ENCODE measurements at places on chromosomes 7 and 10. TPM values are rescaled to one million over a fixed set of nuclear protein-coding genes. Genes with fewer than 3 reads are reported as not detected.

Gene SH3PXD2A
- total RNA-seq = 10.2 TPM

DNA sequence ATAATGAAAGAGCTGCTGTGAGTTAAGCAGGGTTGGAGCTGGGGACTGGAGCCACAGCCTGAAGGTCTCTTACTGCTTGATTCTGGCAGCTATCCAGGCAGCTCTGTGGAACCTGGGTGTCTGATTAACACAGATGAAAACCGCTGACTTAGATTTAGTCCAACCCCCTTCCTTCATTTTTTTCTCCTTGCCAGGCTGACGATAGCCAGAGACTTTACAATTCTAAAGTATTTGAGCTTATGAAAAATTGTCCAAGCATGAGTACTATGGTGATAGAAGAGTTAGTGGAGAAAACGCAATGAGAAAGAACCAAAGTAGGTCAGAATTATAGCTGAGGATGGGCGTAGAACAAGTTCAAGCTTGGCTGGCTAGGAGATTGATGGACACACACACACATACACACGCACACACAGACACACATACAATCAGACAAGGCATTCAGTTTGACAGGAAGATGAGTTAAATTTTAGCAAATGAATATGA lies 13.5 kb upstream of the GPR85 start:
- H3K4me3 ChIP-seq = no peak overlapping the region
- H3K27ac ChIP-seq = no peak overlapping the region
- H3K36me3 ChIP-seq = no peaks in the 10 kb centered on the region
- DNase-seq = no peak
- H3K4me1 ChIP-seq = no peaks in the 10 kb centered on the region

DNA sequence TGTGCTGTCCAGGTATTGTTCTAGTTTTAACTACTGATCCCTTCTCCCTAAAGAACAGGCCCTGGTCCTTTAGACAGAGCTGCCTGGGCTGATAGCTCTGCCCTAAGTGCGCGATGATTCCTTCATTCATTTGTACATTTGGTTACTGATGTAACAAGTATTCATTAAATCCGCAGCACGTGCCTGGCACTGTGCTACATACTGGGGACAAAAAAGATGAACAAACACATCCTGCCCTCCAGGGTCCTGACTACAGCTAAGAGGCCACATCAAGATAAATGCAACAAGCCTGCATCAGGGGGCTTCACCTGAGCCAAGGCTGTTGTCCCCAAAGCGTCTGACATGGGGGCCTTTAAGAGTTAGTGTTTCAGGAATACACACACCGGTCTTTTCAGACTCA lies 99.0 kb upstream of the PODXL start:
- no peaks in the 10 kb centered on the region for H3K36me3 ChIP-seq
- no peak overlapping the region for H3K4me3 ChIP-seq
- no peaks in the 10 kb centered on the region for H3K4me1 ChIP-seq
- no peak for DNase-seq
- peaks cover 6% of the 10 kb centered on the region for H3K27me3 ChIP-seq
- no peak overlapping the region for H3K27ac ChIP-seq

Gene C10orf62
- total RNA-seq = not detected

- H3K36me3 ChIP-seq = no peaks in the 10 kb centered on the region
- no peak overlapping the region for H3K27ac ChIP-seq
These were observed 78.5 kb upstream of the LANCL2 start for GRCh38 chr7:55286666-55287065.

DNA sequence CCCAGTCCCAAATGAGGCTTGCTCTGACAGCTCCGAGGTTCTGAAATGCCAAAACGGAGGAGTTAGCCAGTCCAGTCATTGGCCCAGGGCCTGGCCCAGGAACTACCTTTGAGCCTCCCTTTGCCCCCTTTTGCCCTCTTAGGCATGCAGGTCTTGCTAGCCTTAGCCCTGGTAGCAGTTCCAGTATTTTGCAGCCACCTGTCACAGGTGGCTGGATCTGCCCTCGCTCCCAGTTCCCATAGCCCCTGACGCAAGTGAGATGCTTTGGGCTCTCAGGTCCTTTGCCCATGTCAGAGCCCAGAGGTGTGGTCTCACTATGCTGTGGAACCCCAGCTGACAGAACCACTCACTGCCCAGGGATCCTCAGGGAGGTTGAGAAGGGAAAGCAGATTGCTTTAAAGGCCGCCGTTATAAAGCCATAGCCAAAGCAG lies 42.0 kb downstream of the GPRIN2 start:
- no peak overlapping the region for H3K27ac ChIP-seq
- H3K27me3 ChIP-seq = peaks cover 3% of the 10 kb centered on the region
- H3K4me3 ChIP-seq = no peak overlapping the region
- no peaks in the 10 kb centered on the region for H3K4me1 ChIP-seq
- DNase-seq = no peak

DNA sequence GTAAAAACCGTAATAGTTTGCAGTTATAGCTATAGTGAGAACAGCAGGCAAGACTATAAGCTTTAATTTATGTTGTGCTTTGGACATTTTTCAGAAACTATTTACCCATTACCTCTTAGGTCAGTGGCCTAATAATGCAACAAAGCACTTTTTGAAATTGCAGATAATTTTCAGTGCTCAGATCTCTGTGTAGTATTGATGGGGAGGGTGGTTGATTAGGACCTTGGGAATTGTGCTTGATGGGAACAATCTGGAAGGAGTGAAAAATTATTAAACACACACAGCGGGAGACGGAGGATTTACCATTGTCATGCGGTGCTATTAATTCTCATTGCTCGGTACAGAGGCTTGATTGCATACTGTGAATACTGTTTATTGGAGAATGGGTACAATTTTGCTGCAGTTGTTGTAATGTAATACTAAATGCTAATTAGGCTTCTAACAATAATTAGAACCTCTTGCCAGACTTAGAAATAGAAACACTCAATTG lies 304.8 kb downstream of the LRMDA start:
- H3K27me3 ChIP-seq = peaks cover 7% of the 10 kb centered on the region
- DNase-seq = no peak
- no peak overlapping the region for H3K4me3 ChIP-seq
- H3K4me1 ChIP-seq = no peaks in the 10 kb centered on the region
- H3K27ac ChIP-seq = no peak overlapping the region
- no peaks in the 10 kb centered on the region for H3K36me3 ChIP-seq

Gene NUTM2B
- total RNA-seq = 0.94 TPM

- H3K4me3 ChIP-seq = no peak overlapping the region
- no peak overlapping the region for H3K27ac ChIP-seq
- no peaks in the 10 kb centered on the region for H3K27me3 ChIP-seq
These were observed 112.8 kb upstream of the PDCD4 start for GRCh38 chr10:110758898-110759297.

DNA sequence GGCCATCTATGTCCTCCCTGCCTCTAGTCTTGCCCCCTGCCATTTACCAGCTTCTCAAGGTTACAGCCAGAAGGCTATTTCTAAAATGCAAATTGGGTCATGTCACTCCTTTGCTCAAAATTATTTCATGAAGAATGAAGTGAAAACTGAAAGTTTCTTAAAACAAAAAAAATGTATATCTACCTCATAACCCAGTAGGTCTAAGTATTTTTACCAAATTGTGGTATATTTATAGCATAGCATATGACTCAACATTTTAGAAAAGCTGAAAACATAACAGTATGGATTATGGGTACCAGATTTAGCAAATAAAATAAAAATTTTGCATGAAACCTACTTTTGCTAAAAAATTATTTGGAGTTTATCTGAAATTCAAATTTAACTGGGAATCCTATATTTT lies 78.4 kb downstream of the SLC16A9 start:
- H3K27ac ChIP-seq = no peak overlapping the region
- peaks cover 8% of the 10 kb centered on the region for H3K27me3 ChIP-seq
- H3K4me1 ChIP-seq = no peaks in the 10 kb centered on the region
- no peaks in the 10 kb centered on the region for H3K36me3 ChIP-seq
- no peak overlapping the region for H3K4me3 ChIP-seq

- no peaks in the 10 kb centered on the region for H3K27me3 ChIP-seq
- H3K4me1 ChIP-seq = no peaks in the 10 kb centered on the region
- no peak overlapping the region for H3K4me3 ChIP-seq
- DNase-seq = no peak
These were observed 650.3 kb downstream of the PHTF2 start for GRCh38 chr7:78448911-78449310.

Gene TMEM236
- 0.04 TPM for total RNA-seq

DNA sequence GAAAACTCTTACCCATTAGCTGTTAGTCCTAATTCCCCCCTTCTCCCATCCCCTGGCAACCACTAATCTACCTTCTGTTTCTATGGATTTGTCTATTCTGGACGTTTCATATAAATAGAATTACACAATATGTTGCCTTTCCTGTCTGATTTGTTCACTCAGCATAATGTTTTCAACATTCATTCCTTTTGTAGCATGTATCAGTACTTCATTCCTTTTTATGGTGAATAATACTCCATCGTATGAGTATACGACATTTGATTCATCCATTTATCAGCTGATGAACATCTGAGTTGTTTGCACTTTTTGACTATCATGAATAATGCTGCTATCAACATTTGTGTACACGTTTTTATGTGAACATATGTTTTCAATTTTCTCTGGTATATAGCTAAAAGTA lies 4.4 kb upstream of the FRAT1 start:
- H3K27me3 ChIP-seq = no peaks in the 10 kb centered on the region
- H3K36me3 ChIP-seq = no peaks in the 10 kb centered on the region
- no peak overlapping the region for H3K27ac ChIP-seq
- no peak for DNase-seq
- H3K4me3 ChIP-seq = no peak overlapping the region
